Mesothelial cell of epicardium (in vitro differentiated cells): ENCODE measurements at places on chromosomes 6 and 20.
A peak's percentile ranks its signal among the peaks of the same experiment; 100 is the strongest.

DNA sequence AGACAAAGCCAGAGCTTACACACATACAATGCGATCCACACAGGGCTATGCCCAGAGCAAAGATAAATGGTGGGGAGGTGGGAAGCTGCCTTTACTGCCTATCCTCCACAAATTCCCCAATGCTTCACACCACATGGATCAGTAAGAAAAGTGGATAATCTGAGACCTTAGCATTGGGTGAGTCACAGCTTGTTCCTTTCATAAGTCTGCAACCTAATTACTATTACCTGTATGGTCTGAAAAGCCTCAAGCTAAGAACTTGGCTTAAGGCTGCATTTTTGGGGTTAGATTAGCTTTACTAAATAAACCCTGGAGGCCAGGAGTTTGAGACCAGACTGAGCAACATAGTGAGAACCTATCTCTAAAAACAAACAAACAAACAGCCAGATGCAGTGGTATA, 66.0 kb upstream of the BTBD3 start:
- H3K4me3 ChIP-seq, result no peak overlapping the region
- H3K36me3 ChIP-seq, result no peaks in the 10 kb centered on the region
- H3K27me3 ChIP-seq, result no peaks in the 10 kb centered on the region
- H3K27ac ChIP-seq, result no peak overlapping the region
- peaks cover 29% of the 10 kb centered on the region for H3K4me1 ChIP-seq

DNA sequence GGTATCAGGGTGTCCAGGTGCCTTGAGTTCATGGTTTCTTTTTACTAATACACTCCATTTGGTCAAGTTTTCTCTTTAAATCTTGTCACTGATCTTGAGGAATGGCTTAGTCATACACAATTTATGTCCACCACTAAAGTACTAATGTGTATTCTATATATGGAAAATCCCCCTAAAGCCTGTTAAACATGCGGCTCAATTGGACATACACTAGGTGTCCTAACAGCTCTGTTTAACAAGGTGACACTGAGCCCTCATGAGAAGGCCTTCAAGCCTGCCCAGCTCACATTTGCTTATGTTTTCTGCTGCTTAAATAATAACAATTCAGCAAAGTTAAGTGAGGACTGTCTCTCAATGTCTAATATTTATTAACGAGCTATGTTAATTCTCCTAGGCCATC, 31.5 kb downstream of the PDE7B start:
- H3K4me1 ChIP-seq, result peaks cover 24% of the 10 kb centered on the region
- H3K27me3 ChIP-seq, result no peaks in the 10 kb centered on the region
- H3K4me3 ChIP-seq, result no peak overlapping the region
- no peaks in the 10 kb centered on the region for H3K36me3 ChIP-seq
- no peak for DNase-seq

GRCh38 chr6:137864812-137865508, 2.1 kb upstream of the TNFAIP3 start:
- peaks cover 20% of the 10 kb centered on the region for H3K27me3 ChIP-seq
- H3K4me3 ChIP-seq, result no peak overlapping the region
- no peaks in the 10 kb centered on the region for H3K36me3 ChIP-seq
- H3K4me1 ChIP-seq, result peaks cover 68% of the 10 kb centered on the region
- DNase-seq, result no peak

DNA sequence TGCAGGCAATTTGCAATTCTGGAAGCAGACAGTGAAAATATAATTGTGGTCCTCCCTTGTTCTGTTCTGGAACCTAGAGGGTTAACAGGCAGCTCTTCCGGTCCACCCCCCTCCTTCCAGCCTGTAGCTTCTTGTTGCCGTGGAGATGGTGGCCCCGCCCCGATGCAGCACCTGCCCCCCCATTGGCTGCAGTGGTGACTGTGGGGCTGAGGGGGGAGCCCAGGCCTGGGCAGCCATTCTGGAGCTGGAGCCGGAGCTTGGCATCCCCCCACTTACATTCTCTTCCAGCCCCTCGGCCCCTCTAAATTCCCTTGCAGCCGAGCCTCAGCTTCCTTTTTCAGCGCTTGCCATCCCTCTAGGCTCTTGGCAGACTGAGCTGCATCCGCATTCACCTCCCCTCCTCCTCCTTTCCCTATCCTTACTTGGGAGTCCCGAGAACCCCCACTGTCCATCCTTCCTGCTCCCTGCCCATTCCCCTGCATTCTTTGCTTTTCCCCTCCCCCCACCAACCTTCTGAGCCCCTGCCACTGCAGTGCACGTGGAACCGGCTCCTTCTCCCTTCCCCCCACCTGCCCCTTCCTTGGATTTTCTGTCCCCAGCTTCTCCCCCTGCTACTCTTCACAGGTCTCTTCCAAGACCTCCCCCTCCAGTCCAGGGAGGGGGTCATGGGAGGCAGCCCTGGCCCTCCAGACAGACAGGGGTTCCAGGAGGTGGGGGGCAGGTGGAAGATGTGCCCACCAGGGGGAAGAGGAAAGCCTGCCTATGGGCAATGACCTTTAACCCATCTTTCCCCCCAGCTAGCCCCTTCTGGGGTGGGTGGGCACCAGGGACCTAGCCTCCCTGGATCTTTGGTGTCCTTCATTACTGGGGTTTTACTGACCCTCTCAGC, 11.4 kb downstream of the SYNGAP1 start:
- H3K27ac ChIP-seq, result peak overlapping the region; percentile 52
- peak overlapping the region; percentile 49 for H3K4me3 ChIP-seq
- DNase-seq, result peak; percentile 66
- H3K27me3 ChIP-seq, result no peaks in the 10 kb centered on the region

DNA sequence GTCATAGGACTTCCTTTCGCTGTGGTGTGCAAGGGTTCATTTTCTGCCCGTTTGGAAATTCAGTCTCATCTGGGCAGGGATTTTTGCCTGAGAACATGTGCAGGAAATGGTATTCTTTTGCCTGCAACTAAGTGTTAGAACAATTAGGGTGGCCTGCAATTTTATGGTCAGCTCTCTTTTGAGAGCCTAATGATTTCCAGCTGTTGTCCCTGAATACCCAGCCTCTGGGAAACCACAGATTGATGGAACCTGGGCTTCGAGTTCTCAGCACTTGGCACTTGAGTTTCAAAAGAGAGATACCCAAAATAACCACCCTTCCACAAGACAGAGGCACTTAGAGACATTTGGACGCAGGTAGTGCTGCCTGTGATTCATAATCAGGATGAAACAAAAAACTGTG, 217.2 kb upstream of the FOXA2 start:
- H3K4me1 ChIP-seq, result peaks cover 19% of the 10 kb centered on the region
- no peak overlapping the region for H3K4me3 ChIP-seq
- peaks cover 15% of the 10 kb centered on the region for H3K27me3 ChIP-seq
- DNase-seq, result no peak
- no peak overlapping the region for H3K27ac ChIP-seq

DNA sequence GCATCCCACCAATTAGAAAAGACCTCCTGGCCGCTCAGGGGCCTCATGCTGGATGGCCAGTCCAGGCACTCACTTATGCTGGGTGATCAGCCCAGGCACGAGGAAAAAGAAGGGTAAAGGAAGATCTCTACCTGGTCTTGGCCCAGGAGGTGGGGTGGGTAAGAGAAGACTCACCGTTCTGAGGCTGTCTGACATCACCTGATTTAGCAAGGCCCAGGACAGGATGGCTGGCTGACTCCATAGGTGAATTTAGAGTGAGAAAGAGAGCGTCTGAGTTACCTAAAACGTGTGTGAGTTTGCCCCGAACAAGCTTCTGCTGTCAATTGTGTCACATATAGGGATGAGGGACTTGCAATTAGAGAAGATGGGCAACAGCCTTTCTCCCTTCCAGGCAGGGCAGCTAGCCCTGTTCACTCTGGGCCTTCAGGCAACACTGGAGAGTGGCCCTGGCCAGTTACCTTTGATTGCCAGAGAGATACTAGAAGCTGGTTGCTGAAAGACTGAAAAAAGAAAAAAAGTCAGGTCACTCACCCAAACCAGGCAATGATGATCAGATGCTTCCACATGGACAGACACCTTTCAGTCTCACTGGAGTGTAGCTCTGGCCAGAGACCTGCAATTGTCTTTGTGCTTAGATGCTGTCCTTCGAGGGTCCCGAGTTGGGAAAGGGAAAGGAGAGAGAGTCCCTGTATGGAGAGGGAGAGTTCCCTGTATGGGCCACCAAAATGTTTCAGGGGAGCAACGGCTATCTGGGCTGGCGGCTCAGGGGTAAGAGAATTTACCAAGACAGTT, 35.7 kb upstream of the IER3 start:
- no peak for DNase-seq
- no peak overlapping the region for H3K4me3 ChIP-seq

GRCh38 chr6:79536585-79536953, 661 bp downstream of the LCA5 start:
- peaks cover 40% of the 10 kb centered on the region for H3K4me1 ChIP-seq
- no peaks in the 10 kb centered on the region for H3K27me3 ChIP-seq
- DNase-seq, result no peak
- peaks cover 11% of the 10 kb centered on the region for H3K36me3 ChIP-seq
- no peak overlapping the region for H3K27ac ChIP-seq

GRCh38 chr20:32779500-32780211, 17.5 kb downstream of the DNMT3B start:
- no peak for DNase-seq
- no peaks in the 10 kb centered on the region for H3K27me3 ChIP-seq
- H3K4me1 ChIP-seq, result peaks cover 18% of the 10 kb centered on the region
- H3K27ac ChIP-seq, result no peak overlapping the region
- no peaks in the 10 kb centered on the region for H3K36me3 ChIP-seq
